ENCODE measurements at places on chromosomes 5 and 9. TPM values are rescaled to one million over a fixed set of nuclear protein-coding genes. Genes with fewer than 3 reads are reported as not detected.
A peak's percentile ranks its signal among the peaks of the same experiment; 100 is the strongest.

GRCh38 chr5:147168578-147169327 lies 66.1 kb upstream of the STK32A start:
- H3K27me3 ChIP-seq, result no peaks in the 10 kb centered on the region
- DNase-seq, result no peak
- H3K36me3 ChIP-seq, result no peaks in the 10 kb centered on the region
- no peak overlapping the region for H3K27ac ChIP-seq

- H3K27ac ChIP-seq, result peak overlapping the region; percentile 3
- H3K4me3 ChIP-seq, result no peak overlapping the region
- no peaks in the 10 kb centered on the region for H3K27me3 ChIP-seq
- DNase-seq, result no peak
Measured at GRCh38 chr9:126809068-126809467, 4.2 kb downstream of the ZBTB43 start.

GRCh38 chr9:100084734-100085133 lies 14.1 kb downstream of the ERP44 start:
- no peak overlapping the region for H3K4me3 ChIP-seq
- no peaks in the 10 kb centered on the region for H3K27me3 ChIP-seq
- no peak for DNase-seq
- no peak overlapping the region for H3K27ac ChIP-seq

DNA sequence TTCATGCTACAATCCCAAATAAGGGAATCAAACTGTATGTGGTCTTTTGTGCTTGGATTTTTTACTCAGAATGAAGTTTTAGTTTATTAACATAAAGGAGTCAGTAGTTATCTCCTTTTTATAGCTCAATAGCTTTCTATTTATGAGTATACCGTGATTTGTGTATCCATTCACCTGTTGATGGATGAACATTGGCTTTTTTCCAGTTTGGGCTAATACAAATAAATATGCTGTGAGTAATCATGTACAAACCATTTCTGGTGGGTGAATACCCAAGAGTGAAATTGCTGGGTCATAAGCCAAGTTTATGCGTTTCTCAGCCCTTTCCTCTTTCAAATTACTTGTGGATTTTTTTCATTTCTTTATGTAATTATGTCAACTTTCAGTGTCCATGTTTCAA lies 395.3 kb downstream of the OSTF1 start:
- H3K27ac ChIP-seq, result no peak overlapping the region
- no peak for DNase-seq
- H3K4me3 ChIP-seq, result no peak overlapping the region
- H3K27me3 ChIP-seq, result no peaks in the 10 kb centered on the region

PTGDS gene
- total RNA-seq, result 133 TPM

GRCh38 chr5:87190687-87191086 lies 77.0 kb upstream of the RASA1 start:
- H3K27ac ChIP-seq, result no peak overlapping the region
- no peak overlapping the region for H3K4me3 ChIP-seq
- no peaks in the 10 kb centered on the region for H3K36me3 ChIP-seq
- no peak for DNase-seq
- H3K4me1 ChIP-seq, result no peaks in the 10 kb centered on the region

CDX1 gene
- 0.52 TPM for total RNA-seq

GRCh38 chr5:119537704-119538103 lies 85.4 kb downstream of the HSD17B4 start:
- H3K36me3 ChIP-seq, result no peaks in the 10 kb centered on the region
- H3K4me1 ChIP-seq, result no peaks in the 10 kb centered on the region
- no peak overlapping the region for H3K27ac ChIP-seq
- H3K4me3 ChIP-seq, result no peak overlapping the region

CNTRL gene
- 13.6 TPM for total RNA-seq

GRCh38 chr5:69078921-69079540 lies 14.8 kb upstream of the SLC30A5 start:
- H3K27me3 ChIP-seq, result no peaks in the 10 kb centered on the region
- H3K27ac ChIP-seq, result no peak overlapping the region
- H3K36me3 ChIP-seq, result no peaks in the 10 kb centered on the region
- no peaks in the 10 kb centered on the region for H3K4me1 ChIP-seq
- DNase-seq, result no peak

- H3K4me3 ChIP-seq, result no peak overlapping the region
- no peaks in the 10 kb centered on the region for H3K36me3 ChIP-seq
- no peaks in the 10 kb centered on the region for H3K4me1 ChIP-seq
- no peak for DNase-seq
Measured at GRCh38 chr9:3962971-3963642, 336.8 kb downstream of the GLIS3 start.

GRCh38 chr5:139183502-139183901 lies 14.7 kb downstream of the SIL1 start:
- no peak overlapping the region for H3K4me3 ChIP-seq
- H3K4me1 ChIP-seq, result peaks cover 32% of the 10 kb centered on the region
- H3K27ac ChIP-seq, result no peak overlapping the region

DNA sequence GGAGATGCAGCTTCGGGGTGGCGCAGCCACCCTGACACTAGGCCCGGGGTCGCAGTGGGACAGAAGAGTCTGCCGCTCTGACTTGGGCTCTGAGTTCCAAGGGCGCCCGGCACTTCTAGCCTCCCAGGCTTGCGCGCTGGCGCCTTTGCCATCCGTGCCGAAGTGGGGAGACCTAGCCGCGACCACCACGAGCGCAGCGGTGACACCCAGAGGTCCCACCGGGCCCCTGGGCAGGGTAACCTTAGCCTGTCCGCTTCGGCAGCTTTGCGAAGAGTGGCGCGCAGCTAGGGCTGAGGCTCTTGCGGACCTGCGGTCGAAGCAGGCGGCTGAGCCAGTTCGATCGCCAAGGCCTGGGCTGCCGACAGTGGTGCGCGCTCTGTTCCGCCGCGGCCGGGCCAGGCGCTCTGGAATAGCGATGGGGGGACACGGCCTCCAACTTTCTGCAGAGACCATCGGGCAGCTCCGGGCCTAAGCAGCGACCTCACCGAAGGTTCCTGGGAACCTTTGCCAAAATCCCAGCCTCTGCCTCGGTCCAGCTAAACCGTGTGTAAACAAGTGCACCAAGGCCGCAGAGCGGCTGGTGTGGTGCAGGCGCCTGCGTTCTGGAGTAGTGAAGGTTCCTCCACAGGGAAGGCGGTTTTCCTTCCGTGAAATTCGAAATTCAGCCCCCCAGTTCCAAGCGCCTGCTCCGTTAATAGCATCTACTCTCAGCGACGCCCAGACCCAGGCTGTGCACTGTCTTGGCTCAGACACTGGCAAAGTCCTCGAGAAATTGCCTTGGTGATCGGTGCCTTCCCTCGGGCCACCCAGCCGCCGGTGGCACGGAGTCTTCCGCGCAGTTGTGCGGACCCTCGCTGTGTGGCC lies 7.4 kb downstream of the TLX3 start:
- H3K4me1 ChIP-seq, result peaks cover 15% of the 10 kb centered on the region
- H3K27me3 ChIP-seq, result peaks cover 98% of the 10 kb centered on the region
- H3K36me3 ChIP-seq, result no peaks in the 10 kb centered on the region
- no peak for DNase-seq

PCDHA13 gene
- total RNA-seq, result 1.5 TPM

- no peak overlapping the region for H3K27ac ChIP-seq
- DNase-seq, result no peak
- H3K4me1 ChIP-seq, result no peaks in the 10 kb centered on the region
- H3K36me3 ChIP-seq, result no peaks in the 10 kb centered on the region
- H3K4me3 ChIP-seq, result no peak overlapping the region
Measured at GRCh38 chr9:18610956-18611355, 137.0 kb downstream of the ADAMTSL1 start.

WNK2 gene
- 0.93 TPM for total RNA-seq

GRCh38 chr9:76373173-76373783 lies 20.9 kb downstream of the RFK start:
- H3K4me1 ChIP-seq, result peaks cover 17% of the 10 kb centered on the region
- no peaks in the 10 kb centered on the region for H3K27me3 ChIP-seq
- no peaks in the 10 kb centered on the region for H3K36me3 ChIP-seq
- H3K4me3 ChIP-seq, result no peak overlapping the region

NR6A1 gene
- total RNA-seq, result 4.1 TPM

- no peak for DNase-seq
- no peaks in the 10 kb centered on the region for H3K4me1 ChIP-seq
- H3K27ac ChIP-seq, result no peak overlapping the region
Measured at GRCh38 chr5:88092958-88093605, 175.6 kb downstream of the TMEM161B start.

DNA sequence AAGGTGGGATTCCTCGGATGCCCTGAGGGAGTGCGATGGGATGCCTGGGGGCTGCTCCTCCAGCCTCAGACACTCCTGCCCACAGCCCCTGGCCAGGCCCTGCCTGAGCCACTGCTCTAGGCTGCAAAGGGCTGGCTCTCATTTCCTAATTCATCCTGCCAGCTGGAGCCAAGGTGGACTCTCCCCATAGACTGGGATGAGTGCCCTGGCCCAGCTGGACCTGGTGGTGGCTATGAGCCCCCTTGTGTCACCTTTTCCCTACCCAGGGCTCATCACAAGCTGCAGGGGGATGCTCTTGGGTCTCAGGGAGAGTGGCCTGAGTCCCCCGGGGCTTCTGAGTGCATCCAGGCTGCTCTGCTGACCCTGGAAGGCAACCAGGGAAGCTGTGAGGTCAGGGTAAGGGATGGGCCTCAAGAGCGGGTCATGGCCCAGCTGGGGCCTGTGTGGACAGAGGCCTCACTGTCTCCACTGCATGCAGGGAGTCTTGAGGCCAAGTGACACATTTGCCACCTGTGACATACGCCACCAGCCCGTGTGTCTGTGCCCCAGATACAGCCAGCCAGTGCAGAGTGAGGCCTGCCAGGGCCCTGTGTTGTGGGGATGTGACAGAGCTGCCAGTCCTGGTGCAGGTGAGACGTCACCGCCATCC lies 102.7 kb upstream of the IER5L start:
- H3K4me3 ChIP-seq, result no peak overlapping the region
- DNase-seq, result no peak
- H3K36me3 ChIP-seq, result no peaks in the 10 kb centered on the region
- H3K27ac ChIP-seq, result no peak overlapping the region

- peak; percentile 86 for DNase-seq
- H3K4me1 ChIP-seq, result peaks cover 11% of the 10 kb centered on the region
- no peaks in the 10 kb centered on the region for H3K27me3 ChIP-seq
- peak within 1 kb of the TSS; percentile 99 for H3K27ac ChIP-seq
Measured at GRCh38 chr5:55994495-55994997, at the start of gene IL6ST. Gene IL6ST (minus strand): TSS chr5:55994963. CDS start chr5:55976278, 18,685 bp downstream.

PTGR1 gene
- total RNA-seq, result 63.9 TPM

GRCh38 chr9:131833083-131833482 lies 93.2 kb upstream of the RAPGEF1 start:
- no peak overlapping the region for H3K27ac ChIP-seq
- no peak for DNase-seq
- no peaks in the 10 kb centered on the region for H3K4me1 ChIP-seq
- no peak overlapping the region for H3K4me3 ChIP-seq

- no peak overlapping the region for H3K27ac ChIP-seq
- no peak for DNase-seq
- H3K4me3 ChIP-seq, result no peak overlapping the region
- H3K27me3 ChIP-seq, result no peaks in the 10 kb centered on the region
Measured at GRCh38 chr9:113387560-113388230, 10.9 kb upstream of the HDHD3 start.

FBXL7 gene
- 14.5 TPM for total RNA-seq

DNA sequence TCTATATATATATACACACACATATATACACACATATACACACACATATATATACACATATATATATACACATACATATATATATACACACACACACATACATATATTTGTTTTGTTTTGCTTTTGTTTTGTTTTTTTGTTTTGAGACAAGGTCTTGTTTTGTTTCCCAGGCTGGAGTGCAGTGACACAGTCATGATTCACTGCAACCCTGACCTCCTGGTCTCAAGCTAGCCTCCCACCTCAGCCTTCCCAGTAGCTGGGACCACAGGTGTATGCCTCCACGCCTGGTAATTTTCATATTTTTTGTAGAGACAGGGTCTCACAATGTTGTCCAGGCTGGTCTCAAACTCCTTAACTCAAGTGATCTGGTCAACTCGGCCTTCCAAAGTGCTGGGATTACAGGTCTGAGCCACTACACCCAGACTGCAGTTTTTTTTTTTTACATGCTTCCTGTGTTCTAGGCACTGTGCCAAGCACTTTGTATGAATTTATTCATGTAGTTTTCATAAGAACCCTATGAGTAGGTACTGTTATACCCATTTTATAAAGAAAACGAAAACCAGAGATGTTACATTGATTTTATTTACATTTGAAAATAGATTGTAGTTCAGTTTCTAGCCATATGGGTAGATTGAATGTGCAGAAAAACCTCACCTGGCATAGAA lies 120.7 kb downstream of the PBX3 start:
- no peaks in the 10 kb centered on the region for H3K4me1 ChIP-seq
- no peaks in the 10 kb centered on the region for H3K36me3 ChIP-seq
- H3K27ac ChIP-seq, result no peak overlapping the region
- DNase-seq, result no peak
- H3K27me3 ChIP-seq, result no peaks in the 10 kb centered on the region

FCN2 gene
- total RNA-seq, result not detected

DND1 gene
- 0.41 TPM for total RNA-seq

DNA sequence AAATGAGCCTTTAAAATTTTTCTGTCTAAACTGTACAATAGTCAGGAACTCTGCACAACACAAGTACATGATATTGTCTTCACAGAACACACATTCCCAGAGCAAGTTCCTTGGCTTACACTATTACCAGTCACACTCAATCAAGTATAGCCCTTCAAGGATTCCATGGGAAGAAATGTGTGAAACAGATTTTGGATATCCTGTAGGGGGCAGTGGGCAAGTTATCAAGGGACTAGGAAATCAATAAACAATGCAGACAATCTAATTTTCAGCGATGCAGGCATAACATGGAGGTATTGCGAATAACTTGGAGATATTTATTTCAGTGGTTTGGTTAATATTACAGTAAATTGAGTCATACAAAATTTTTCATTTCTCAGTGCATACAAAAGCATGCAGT lies 1171.5 kb upstream of the NUDT12 start:
- H3K27me3 ChIP-seq, result no peaks in the 10 kb centered on the region
- H3K4me3 ChIP-seq, result no peak overlapping the region
- H3K27ac ChIP-seq, result no peak overlapping the region

DNA sequence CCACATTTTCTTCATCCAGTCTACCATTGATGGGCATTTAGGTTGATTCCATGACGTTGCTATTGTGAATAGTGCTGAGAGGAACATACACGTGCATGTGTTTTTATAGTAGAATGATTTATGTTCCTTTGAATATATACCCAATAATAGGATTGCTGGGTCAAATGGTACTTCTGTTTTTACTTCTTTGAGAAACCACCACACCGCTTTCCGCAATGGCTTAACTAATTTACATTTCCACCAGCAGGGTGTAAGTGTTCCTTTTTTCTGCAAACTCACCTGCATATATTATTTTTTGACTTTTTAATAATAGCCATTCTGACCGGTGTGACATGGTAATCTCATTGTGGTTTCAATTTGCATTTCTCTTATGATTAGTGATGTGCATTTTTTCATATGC lies 82.2 kb upstream of the RFX3 start:
- no peaks in the 10 kb centered on the region for H3K27me3 ChIP-seq
- no peaks in the 10 kb centered on the region for H3K36me3 ChIP-seq
- H3K4me1 ChIP-seq, result no peaks in the 10 kb centered on the region
- no peak overlapping the region for H3K4me3 ChIP-seq
